ENCODE measurements at places on chromosomes 7 and 10.

- DNase-seq, result no peak
Measured at GRCh38 chr10:124176349-124177179, 83.2 kb upstream of the CHST15 start.

DNA sequence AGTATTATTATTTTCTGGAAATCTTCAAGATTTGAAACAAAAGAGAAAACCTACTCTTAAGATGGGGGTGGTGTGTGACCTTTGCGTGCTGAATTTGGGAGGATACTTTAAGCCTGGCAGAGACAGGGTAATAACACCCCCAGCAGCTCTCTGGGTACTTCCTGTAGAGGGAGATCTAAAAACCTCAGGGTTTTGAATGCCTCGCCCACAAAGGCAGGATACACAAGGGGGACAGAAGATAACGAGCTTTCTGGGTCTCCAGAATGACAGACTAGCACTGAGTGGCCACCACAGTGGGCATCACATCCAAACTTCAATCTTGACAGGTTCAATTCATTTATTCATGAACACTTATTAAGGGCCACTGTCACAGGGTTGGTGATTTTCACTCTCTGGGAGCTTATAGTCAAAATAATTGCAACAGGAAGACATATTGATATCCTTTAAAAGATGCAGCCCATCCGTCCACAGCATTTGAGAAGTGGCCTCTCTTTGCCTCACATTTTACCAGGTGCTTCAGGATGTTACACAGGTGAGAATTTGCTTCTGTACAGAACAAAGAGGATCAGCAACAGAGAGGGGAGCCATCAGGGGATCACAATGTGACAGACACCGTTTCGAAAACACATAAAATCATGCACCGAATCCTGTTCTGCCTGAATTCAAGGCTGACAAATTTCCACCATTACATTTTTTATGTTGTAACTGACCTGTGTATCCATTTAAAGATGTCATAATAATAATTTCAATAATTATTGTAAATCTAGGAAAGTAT is 14.3 kb downstream of the CPA1 start:
- no peak for DNase-seq

DNA sequence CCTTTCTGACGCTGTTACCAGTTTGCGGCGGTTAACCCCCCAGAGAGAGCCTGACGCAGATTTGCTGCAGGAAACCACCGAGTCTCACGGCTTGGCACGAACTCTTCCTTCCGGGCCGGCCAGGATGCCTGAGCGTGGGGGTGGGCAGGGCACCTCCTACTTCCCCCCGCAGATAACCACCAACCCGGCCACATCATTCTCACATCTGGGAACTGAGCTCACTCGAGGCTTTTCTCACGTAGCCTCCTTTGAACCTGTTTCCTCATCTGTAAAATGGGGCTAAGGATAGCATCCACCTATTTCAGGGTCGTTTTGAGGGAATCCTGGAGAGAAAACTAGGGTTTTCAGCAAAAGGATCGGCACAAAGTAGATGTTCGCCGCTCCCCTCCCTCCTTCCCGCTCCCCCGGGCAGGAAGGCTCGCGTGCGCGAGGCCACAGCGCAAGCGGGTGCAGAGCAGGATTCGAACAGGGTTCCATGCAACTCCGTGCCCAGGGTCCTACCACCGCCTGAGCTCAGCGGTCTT is 23.6 kb downstream of the DDIT4 start:
- DNase-seq, result peak; percentile 95

- DNase-seq, result no peak
Measured at GRCh38 chr10:18059826-18060559, 80.2 kb upstream of the CACNB2 start.

DNA sequence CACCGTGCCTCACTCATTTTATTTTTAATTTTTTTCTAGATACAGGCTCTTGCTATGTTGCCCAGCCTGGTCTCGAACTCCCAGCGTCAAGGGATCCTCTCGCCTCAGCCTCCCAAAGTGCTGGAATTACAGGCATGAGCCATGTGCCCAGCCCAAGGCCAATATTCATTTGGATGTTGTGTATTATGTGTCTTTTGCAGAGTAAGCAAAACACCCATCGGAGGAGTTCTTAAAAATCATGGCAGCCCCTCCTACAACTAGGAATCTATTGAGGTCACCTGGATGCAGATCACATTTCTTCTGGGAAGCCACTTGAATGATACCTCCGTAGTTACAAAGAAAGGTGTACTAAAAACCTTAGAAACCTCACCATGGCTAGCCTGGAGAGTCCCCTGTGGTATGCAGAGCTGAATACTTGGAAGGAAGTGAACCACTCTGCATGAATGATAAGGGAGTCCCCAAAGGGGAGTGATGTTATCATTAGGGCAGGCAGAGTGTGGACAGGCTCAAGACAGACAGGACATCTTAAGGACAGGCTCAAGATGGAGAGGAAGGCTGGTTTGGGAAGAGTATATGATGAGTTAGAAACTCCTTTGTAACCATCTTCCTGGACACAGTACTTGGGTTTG is 185.7 kb downstream of the TAX1BP1 start:
- DNase-seq, result no peak

DNA sequence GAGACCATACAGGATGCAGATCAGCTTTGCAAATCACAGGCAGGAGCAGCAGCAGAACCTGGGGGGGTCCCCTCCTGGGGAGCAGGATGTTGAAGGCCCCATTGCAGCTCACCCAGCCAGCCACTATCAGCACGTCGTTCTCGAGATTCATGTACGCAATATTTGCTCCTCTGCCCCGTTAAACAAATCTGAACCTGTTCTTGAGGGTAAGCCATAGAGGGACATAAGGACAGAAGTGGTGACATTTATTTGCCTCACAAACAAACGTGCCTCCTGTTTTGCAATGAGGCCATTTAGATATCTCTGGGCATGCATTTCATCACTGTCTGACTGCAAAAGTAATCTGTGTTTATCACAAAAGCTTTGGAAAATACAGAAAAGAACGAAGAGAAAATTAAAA is 87.3 kb upstream of the BAIAP2L1 start:
- DNase-seq, result no peak

GRCh38 chr10:69963178-69963834 is 89.3 kb upstream of the MACROH2A2 start:
- DNase-seq, result no peak

- no peak for DNase-seq
Measured at GRCh38 chr7:151436446-151437158, 3.3 kb downstream of the CRYGN start.

DNA sequence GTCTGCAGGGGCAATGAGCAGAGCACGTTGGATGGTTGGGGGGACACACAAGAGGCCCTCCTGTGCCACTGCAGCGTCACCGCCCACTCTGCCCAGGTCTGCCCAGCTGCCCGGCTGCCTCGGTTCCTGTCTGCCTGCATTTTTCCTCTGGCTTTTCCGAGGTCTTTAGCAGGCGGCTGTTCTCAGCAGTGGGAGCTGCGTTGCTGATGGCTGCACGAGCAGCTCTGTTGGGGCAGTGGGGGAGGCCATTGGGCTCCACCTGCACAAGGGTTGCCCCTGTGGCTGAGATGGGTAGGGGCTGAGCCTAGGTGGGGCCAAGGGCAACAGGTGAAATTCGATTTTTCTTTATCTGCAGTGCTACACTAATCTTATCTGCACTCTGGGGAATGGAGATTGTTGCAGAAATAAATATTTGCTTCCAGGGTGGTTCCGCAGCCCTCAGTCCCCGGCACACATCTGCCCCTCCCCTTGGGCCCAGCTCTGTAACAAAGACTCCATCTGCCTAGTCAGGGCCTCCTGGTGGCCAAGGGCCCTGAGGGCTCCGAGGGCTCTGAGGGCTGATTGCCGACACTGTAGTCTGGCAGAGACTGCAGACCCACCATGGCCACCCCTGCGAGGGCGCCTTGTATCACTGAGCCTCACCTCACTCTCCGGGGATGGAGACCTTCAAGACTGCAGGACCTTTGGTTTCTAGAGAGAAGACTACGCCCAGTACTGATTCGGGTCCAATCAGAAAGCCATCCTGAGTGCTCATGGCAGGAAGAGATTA is 141.7 kb upstream of the SHH start:
- DNase-seq, result no peak

- DNase-seq, result no peak
Measured at GRCh38 chr7:156504006-156504405, 136.6 kb upstream of the RNF32 start.

GRCh38 chr7:116836048-116836447 is 26.3 kb upstream of the CAPZA2 start:
- DNase-seq, result no peak

GRCh38 chr7:2824026-2824677 is 20.0 kb downstream of the GNA12 start:
- no peak for DNase-seq

GRCh38 chr7:115127399-115128021 is 205.6 kb downstream of the MDFIC start:
- no peak for DNase-seq

- DNase-seq, result no peak
Measured at GRCh38 chr10:48632166-48632565, 27.3 kb upstream of the ARHGAP22 start.

DNA sequence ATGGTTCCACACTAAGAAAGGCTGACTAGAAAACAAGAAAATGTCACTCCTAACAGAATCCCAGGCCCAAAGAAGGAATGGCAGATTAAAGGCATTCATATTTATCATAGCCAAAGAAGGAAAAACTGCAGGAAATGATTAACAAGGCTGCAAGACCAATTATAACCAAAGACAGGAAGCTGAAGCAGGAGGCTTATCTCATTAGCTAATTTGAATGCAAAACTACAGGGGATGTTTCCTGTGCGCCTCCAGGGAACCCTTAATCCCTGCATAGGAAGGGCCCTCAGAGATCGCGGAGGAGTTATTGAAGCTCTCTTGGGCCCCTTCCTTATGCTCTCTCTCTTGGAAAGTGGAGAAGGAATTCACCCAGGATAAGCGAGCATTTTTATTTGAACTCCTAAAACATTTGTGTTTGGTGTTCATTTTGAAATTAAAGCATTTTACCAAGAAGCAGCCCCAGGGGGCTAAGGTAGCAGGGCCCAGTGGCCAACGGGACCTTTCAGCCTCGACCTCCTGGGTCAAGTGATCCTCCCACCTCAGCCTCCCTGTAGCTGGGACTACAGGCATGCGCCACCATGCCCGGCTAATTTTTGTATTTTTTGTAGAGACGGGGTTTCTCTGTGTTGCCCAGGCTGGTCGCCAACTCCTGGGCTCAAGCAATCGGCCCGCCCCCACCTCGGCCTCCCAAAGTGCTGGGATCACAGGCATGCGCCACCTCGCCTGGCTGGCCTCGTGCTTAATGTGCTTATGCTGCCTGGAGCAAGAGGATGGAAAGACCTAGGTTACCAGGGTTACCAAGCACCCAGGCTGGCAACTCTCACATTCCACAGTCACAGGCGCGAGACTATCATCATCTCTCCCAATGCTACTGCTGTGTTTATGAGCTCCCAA is 24.1 kb upstream of the PROSER2 start:
- DNase-seq, result no peak

GRCh38 chr7:122578350-122578749 is 120.6 kb downstream of the RNF133 start:
- no peak for DNase-seq

- no peak for DNase-seq
Measured at GRCh38 chr7:90502539-90502938, 33.1 kb downstream of the PTTG1IP2 start.

GRCh38 chr10:127740596-127740995 is 3.6 kb downstream of the FOXI2 start:
- DNase-seq, result no peak

- no peak for DNase-seq
Measured at GRCh38 chr7:9022456-9022855, 589.0 kb downstream of the NXPH1 start.

GRCh38 chr10:78992333-78992732 is 76.4 kb upstream of the ZMIZ1 start:
- no peak for DNase-seq

- no peak for DNase-seq
Measured at GRCh38 chr7:69599955-69600709, 1.9 kb downstream of the AUTS2 start.

GRCh38 chr7:98469088-98469487 is 68.2 kb upstream of the BAIAP2L1 start:
- no peak for DNase-seq

DNA sequence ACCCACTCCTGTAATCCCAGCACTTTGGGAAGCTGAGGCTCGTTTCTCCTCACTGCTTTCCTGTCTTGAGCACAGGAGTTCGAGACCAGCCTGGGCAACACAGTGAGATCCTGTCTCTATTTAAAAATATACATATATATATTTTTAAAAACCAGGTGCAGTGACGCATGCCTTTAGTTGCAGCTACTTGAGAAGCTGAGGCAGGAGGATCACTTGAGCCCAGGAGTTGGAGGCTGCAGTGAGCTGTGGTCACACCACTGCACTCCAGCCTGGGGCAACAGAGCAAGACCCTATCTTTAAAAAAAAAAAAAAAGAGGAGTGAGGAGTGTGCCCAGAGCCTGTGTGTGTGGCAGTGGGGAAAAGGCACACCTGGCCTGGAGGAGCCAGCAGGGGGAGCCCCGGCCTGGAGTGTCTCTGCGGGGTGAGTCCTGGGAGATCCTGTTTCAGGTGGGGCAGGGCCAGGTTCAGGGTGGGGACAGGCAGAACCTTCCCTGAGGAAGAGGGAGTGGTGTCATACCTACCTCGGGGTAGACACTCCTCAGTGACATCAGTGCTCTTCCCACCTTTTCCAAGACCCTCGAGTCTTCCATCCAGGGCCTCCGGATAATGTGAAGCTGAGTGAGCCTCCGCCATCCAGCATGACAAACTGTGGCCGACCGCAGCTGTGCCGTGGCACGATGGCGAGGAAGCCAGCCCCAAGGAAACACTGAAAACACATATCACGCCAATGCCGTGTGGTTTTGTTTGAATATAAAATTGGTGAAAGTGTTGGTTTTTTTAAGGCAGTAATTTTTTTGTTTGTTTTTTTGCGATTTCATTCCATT is 9.0 kb upstream of the ARPC1B start:
- DNase-seq, result no peak

GRCh38 chr7:132343199-132343598 is 233.1 kb downstream of the PLXNA4 start:
- DNase-seq, result no peak

DNA sequence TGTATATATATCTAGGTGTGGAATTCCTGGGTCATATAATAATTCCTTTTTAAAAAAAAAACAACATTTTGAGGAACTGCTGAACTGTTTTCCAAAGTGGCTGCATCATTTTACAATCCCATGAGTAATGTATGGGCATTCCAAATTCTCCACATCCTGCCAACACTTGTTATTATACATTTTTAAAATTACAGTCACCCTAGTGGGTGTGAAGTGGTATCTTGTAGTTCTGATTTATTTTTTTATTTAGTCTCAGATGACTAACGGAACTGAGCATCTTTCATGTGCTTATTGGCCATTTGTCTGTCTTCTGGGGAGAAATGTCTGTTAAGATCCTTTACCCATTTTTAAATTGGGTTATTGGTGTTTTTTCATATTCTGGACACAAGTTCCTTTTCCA is 12.0 kb upstream of the KLHL7 start:
- DNase-seq, result no peak

DNA sequence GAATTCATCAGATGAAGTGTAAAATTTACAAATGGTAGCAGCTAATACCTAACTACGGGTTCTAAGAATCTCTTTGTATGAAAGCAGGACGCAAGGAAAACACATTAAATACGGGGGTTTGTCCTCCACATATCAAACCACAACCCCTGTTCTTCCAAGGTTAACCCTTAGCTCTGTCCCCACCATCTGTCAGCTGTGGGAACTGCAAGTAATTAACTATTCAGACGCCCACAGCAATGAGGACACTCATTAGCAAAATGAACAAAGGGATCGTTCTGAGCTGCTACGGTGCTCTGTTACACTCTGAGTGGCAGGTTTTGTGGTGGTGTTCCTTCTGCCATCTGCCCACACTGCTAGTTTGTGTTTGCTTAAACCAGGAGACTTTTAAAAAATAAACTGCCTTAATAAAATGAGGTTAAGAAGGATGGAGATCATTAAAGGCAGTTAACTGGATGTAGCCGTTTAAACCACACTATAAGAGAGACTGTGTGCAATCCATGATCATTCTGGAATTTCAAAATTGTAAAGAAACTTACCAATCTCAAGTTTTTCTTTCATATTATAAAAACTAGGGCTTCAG is 51.4 kb downstream of the C10orf67 start:
- peak; percentile 23 for DNase-seq

Measured in MV-4-11 (cell line).